Caco-2 (cell line): ENCODE measurements at places on chromosomes 5 and 9.
A peak's percentile ranks its signal among the peaks of the same experiment; 100 is the strongest.

GRCh38 chr5:80867233-80867632 is 92.9 kb upstream of the RASGRF2 start:
- DNase-seq: no peak

GRCh38 chr9:109046346-109046745 is 33.0 kb upstream of the CTNNAL1 start:
- no peak for DNase-seq

DNA sequence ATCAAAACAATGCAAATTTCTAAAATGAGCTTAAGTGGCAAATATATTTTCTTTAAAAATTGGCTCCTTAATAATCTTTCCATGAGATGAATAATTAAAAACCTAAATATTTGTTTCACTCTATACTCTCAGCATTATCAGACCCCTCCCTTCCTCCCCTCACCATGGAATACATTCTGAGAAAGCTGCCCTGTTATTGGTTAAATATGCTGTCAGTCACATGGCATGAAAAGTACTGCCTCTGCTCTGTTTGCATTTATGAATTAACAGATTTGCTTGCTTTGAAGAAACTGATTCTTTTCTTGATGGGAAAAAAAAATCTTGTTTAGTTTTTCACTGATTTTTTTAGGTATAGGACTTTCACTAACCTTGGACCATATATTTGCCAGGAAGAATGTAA is 17.0 kb upstream of the RPS23 start:
- no peak for DNase-seq

DNA sequence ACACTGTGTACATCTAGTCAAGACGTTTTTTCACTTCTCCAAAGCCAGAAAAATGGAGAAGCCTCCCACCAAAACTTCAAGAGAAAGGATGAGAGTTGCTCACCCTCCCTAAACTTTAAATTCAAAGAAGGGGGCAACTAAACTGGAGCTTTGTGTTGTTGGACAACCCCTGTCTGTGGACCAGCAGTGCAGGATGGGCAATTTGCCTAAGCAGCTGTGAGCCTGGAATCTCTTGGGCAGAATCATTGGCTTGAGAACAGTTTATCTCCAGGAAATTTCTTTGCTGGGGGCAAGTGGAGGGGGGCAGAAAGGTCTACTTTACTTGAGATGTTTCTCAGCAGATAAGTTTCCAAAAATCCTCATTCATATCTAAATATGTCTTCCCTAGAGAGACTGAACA is 151.8 kb downstream of the MUSK start:
- DNase-seq: no peak

- no peak for DNase-seq
Measured at GRCh38 chr5:80763873-80764647, 109.3 kb upstream of the DHFR start.

DNA sequence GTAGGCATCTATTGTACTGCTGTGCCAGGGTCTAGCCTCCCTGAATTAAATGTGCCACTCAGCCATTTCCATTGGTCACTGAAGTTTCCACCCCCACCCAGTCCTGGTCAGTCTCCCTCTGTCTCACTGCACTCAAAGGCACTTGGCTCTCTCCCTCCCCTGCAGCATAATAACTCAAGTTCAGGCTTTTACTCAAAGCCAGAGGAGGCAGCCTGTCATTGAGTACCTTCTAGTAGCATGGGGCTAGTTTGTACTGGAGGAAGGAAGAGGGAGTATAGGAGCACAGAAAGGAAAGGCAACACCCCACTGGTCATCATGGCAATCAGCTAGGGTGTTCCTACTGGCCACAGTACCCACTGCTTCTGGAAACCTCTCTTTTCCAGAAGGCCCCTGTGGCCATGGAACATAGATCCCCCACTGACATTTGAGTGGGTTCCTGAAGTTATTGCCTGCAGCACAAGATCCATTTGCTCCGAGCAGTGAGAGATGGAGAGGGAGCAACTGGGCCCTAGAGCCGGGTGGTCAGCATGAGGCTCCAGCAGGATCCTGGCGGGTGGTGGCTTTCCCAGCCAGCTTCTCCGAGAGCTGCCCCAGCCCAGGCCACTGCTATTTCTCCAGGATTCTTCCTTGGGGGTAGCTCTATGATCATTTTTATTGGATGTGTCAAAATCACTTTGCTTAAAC is 89.9 kb upstream of the CPEB4 start:
- DNase-seq: no peak

- peak; percentile 34 for DNase-seq
Measured at GRCh38 chr9:109117856-109118807, 1.6 kb downstream of the TMEM245 start.

DNA sequence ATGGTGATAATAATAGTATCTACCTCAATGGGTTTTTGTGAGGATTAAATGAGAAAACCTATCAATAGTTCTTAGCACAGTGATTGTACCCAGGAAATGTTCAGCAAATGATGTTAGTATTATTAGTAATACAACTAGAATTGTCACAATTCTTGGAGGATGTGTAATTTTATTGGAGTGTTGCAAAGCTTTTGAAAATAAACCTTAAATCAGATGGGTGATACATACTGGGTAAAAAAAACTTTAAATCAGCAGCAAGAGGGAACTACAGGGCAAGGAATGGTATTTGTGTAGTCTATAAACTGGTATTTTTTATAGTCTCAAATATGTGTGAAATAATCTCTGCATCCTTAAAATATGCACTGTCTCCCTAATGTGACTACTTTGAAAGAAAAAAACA is 371.6 kb downstream of the PIK3R1 start:
- DNase-seq: no peak

- DNase-seq: peak; percentile 11
Measured at GRCh38 chr5:2038321-2039179, 155.8 kb upstream of the IRX4 start.

DNA sequence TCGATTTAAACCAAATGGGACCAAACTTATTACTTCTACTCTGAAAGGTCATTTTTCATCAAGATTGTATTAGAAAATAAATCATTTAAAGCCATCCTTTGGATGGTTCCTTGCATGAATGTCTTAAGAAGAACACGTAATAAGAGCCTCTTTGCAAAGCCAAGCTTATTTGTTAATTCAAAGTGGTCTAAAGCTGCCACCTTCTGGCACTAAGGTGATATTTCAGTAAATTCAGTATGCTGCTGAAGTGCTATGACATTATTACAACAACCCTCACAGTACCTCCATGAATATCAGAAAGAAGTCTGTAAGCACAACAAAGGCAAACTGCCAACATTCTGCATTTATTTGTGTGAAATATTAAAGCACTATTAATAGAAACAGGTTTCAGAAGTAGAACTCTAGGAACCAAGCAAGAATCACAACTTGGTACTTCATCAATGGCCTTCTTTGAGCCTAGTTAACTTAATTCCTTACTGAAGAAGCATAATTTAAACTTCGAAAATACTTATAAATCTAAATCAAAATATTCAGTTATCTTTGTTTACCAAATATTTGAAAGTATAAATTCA is 53.1 kb upstream of the TYRP1 start:
- peak; percentile 27 for DNase-seq

- no peak for DNase-seq
Measured at GRCh38 chr5:78591972-78592700, 56.4 kb downstream of the LHFPL2 start.

- DNase-seq: no peak
Measured at GRCh38 chr5:172719211-172719610, 51.8 kb downstream of the DUSP1 start.

GRCh38 chr9:127873886-127874285 is 3.6 kb downstream of the AK1 start:
- DNase-seq: no peak

DNA sequence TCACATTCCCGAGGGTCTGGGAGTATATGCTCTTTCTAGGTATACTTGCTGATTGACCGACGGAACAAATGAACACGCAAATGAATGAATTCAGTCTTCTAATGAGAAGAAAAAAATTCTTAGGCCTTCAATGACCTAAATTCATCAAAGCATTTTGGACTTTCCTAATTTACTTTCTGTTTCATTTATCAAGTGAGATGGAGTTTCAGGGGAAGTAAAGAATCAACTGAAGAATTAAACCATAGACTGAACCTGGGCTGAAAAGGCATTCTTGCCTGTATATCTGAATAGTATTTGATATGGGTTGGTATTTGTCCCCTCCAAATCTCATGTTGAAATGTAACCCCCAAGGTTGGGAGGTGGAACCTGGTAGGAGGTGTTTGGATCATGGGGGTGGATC is 64.1 kb downstream of the ZFAND5 start:
- no peak for DNase-seq

DNA sequence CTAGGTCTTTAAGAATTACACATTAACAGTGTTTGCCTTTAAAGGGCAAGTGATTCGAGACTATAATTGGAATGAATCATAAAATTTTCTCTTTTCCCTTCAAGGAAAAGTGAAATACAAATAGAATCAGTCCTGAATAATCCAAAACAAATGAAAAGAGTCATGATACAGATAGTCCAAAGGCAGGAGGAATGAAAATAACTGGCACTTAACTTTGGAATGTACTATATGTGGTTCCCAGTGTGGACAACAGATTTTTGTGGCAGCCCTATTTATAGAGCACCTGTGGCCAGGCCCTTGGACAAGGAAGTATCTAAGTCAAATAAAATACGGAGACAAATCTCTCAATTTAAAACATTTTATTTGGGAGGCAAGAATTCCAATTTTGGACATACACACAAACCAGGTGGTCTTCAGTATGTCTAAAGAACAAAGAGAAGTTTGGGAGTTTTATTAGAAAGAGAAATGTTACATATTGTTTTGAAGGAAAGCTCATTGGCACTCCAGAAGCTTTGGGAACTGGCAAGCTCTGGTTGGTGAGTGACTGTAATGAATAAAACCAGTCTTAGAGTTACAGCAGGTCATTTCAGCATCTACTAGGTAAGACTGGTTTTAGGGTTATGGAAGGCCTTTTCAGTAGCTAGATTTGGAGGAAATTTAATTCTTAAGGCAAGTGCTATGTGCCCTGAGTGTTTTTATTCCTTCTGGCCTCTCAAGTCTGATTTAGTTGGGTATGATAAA is 116.0 kb upstream of the PAM start:
- no peak for DNase-seq

DNA sequence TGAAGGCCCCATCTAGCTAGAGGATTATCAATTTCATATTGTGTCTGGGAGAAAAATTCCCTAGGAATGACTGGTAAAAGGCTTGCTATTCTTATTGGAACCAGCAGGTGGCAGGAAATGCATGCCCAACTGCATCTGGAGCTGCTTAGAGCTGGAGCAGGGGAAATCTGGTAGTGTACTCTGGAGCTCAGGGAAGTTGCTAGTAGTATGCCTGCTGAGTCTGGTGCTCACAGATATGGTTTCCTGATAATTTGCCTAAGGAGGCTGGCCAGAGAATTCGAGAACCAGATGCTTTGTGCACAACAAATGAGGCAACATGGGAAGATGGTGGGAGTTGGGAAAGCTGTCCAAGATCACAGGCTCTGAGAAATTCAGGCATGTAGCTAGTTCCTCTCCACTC is 53.7 kb downstream of the G3BP1 start:
- peak; percentile 70 for DNase-seq

- no peak for DNase-seq
Measured at GRCh38 chr5:129431406-129431805, 28.7 kb upstream of the ADAMTS19 start.
